ENCODE measurements at places on chromosomes 2 and 18.

GRCh38 chr2:223613017-223613950 lies 11.1 kb upstream of the SCG2 start:
- DNase-seq, result peak; percentile 90

DNA sequence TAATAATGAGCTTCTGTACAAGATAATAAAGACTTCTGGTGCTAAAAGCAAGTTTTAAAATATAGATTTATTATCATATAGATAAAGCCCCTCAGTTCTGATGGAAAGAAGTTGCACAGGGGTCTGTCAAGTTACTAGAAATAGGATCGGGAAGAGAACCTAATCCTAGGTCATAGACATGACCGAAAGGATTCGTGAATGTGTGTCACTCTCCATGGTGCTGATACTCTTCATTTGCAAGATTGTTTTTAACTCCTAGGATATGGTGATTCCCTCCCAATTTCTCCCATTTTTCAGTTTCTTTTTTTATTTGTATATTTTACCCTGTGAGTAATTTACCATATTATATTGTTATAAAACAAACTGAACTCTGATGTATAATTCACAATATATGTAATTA lies 58.9 kb upstream of the CTNNA2 start:
- no peak for DNase-seq

- DNase-seq, result no peak
Measured at GRCh38 chr2:98598781-98599428, 9.4 kb downstream of the COA5 start.

DNA sequence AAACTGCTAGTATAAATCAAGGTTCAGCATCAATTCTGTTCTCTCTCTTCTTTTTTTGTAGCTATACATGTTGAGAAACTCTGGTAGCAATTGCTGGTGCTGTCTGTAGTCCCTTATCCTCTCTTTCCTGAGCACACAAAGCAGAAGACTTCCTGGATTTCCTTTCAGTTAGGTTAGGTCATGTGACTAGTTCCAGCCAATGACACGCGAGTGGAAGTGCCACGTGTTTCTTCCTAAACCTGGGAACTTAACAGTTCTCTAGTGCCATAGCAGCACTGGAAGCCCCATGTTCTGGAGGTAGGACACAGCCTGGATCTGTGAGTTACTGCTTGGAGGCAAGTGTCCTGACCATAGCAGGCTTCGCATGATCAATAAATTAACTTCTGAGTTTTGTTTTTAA lies 125.9 kb downstream of the PLA2R1 start:
- DNase-seq, result no peak

- no peak for DNase-seq
Measured at GRCh38 chr2:72722492-72723070, 103.3 kb downstream of the EXOC6B start.

GRCh38 chr2:44573996-44574395 lies 212.2 kb downstream of the CAMKMT start:
- no peak for DNase-seq

DNA sequence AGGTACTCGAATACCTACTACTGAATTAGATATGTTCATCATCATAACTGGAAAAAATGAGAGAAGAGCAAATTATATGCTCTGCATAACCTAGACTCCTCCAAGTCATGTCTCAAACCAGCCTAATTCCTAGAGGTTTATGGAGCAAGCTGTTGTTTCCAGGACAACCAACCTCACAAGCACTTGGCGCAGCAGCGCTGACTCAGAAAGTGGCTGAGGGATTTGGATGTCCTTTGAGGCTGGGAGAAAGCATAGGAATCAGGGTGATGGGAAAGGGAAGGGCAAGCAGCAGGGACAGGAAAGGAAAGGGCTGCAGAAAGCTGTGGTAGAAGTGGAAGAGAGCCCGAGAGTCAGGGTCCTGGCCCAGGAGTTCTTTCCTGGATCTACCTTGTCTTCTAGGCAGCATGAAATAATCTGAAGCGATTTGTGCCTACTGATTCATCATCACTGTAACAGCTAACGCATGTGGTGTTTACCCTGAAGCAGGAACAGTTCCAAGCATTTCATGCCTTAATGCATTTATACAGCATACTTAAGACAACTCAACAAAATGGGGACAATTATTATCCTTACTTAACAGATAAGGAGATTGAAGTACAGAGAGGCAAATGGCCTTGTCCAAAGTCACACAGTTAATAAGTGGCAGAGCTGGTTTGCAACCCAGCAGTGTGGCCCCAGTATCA lies 3.7 kb downstream of the PLEK start:
- DNase-seq, result peak; percentile 54

- DNase-seq, result no peak
Measured at GRCh38 chr2:82317012-82317411, 2012.5 kb upstream of the LRRTM1 start.

GRCh38 chr2:216012830-216013079 lies 596 bp downstream of the MREG start:
- no peak for DNase-seq

GRCh38 chr2:152238016-152238415 lies 62.5 kb upstream of the STAM2 start:
- DNase-seq, result no peak

- DNase-seq, result no peak
Measured at GRCh38 chr2:231325826-231326225, 69.7 kb upstream of the B3GNT7 start.

DNA sequence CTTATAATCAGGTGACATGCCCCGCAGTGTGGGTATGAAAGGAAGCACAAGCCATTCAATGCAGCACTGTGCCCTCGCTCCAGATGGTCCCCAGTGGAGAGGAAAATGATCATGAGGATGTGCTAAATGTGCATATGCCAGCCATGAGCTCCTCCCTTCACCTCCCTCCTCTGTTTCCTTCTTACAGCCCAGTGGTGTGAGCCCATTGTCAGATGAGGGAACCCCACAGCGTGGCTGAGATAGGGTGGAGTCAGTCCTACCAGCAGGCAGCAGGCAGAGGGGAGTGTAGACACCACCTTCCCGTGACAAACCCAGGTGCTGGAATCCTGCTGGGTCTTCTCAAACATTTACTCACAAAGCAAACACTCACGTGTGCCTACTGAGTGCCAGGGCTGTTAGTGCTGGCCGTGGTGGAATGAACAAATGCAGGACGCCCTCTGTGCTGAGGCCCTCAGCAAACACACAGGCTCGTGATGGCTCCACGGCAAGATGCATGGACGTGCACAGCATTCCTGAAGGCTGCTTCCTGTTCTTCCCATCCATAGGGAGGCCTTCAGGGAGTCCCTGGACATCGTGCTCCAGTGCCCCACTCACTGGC lies 181.7 kb upstream of the TPO start:
- no peak for DNase-seq

- DNase-seq, result no peak
Measured at GRCh38 chr2:66683599-66683998, 248.7 kb downstream of the MEIS1 start.

DNA sequence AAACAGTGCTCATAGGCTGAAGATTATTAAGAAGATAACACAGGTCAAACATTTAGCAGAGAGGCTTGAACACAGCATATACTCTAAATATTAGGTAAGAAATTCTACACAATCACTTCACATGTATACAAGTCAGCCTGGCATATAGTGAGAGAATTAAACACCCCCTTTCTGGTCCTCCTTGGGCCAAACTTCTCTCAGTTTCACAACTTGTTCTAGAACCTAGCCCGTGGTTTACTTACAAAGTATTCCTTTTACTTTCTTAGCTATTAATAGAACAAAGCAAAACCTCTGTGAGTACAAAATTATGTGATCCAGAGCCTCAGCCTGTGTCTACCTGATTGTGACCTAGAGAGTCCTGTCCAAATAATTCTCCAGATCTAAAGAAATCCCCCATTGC lies 562.8 kb downstream of the TNS1 start:
- DNase-seq, result no peak

GRCh38 chr18:56565551-56566345 lies 72.6 kb downstream of the TXNL1 start:
- no peak for DNase-seq

- DNase-seq, result no peak
Measured at GRCh38 chr2:28750316-28751251, 1.0 kb upstream of the PPP1CB start.

- no peak for DNase-seq
Measured at GRCh38 chr2:112959109-112959812, 18.5 kb upstream of the IL36G start.

GRCh38 chr2:229794636-229795035 lies 80.3 kb upstream of the DNER start:
- DNase-seq, result no peak

DNA sequence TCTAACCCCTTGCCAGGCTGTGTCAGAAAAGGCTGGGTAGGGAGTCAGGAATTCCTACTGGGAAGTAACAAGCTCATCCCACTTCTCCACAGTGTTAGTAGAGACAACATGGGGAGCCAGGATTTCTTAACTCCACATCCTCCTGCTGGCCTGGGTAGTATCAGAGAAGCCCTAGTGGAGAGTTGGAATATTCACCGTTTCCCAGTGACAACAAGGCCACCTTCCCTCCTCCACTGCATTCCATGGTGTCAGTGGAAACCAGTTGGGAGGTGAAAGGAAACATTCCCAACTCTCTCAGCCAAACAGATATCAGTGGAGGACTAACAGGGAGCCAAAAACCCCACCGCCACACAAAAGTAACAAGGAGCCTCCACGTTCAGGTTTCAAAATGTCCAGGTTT lies 41.2 kb downstream of the SRD5A2 start:
- no peak for DNase-seq

DNA sequence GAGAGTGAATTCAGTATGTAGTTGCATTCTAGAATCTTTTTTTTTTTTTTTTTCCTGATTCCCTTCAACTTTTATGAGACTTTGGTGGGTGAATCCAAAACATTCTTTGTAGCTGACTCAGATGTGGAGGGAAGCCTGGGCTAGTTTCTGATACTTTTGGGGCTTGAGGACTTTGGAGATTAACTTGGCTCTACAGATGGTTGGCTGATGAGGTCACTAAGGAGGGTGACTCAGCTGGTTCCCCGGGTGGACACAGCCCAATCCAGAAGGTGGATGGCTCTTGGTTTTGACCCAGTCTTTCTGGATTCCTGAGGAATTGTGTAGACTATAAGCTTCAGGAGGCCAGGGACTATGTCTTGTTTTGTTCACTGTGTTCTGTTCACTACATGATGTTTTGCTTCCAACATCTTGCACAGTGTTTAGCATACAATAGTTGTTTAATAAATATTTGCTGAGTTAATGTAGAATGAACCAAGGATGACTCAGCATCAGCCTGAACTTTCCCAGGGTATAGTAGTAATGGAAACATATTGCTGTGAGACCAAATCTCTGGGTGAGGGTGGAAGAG lies 30.5 kb downstream of the LAMA3 start:
- DNase-seq, result peak; percentile 54

- no peak for DNase-seq
Measured at GRCh38 chr18:55658598-55658997, 70.6 kb upstream of the TCF4 start.

- no peak for DNase-seq
Measured at GRCh38 chr2:147543056-147543455, 301.8 kb upstream of the ACVR2A start.

- no peak for DNase-seq
Measured at GRCh38 chr2:144825331-144826020, 305.6 kb upstream of the ZEB2 start.

- DNase-seq, result no peak
Measured at GRCh38 chr2:152694161-152694661, 23.1 kb downstream of the PRPF40A start.

DNA sequence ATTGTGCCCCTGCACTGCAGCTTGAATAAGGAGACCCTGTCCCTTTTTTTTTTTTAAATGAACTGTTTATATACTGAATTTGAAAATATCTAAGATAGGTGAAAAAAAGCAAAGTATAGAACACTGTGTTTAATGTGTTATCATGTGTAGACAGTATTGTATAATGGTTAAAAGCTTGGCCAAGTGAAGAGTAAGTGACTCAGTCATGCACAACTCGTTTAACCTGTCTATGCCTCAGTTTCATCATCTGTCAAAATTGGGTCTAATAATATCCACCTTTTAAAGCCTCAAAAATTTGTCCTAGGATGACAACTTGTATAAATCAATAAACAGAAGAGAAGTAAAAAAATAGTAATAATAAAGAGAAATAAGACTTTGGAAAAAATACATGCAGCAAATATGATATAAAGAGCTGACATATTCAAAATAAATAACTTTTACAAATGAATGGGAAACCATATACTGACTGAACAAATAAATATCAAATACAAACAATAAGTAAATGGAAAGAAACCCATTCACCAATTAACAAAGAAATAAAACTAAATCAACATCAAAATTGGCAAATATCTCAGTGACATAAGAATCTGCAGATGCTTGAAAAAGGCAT lies 113.7 kb downstream of the C2orf74 start:
- DNase-seq, result no peak

DNA sequence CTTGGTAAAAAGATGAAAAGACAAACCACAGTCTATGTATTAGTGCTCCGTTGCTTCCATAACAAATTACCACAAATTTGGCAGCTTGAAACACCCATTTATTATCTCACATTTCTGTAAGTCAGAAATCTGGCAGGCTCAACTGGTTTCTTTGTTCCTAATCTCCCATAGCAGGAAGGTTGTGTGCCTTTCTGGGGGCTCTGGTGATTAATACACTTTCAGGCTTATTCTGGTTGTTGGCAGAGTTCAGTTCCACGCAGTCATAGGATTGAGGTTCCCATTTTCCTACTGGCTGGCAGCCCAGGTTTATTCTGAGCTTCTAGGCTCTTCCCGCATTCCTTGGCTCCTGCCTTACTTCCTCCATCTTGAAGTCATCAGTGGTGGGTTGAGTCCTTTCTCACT lies 189.3 kb downstream of the ANAPC1 start:
- no peak for DNase-seq

- DNase-seq, result no peak
Measured at GRCh38 chr2:211093743-211094303, 537.4 kb downstream of the CPS1 start.

DNA sequence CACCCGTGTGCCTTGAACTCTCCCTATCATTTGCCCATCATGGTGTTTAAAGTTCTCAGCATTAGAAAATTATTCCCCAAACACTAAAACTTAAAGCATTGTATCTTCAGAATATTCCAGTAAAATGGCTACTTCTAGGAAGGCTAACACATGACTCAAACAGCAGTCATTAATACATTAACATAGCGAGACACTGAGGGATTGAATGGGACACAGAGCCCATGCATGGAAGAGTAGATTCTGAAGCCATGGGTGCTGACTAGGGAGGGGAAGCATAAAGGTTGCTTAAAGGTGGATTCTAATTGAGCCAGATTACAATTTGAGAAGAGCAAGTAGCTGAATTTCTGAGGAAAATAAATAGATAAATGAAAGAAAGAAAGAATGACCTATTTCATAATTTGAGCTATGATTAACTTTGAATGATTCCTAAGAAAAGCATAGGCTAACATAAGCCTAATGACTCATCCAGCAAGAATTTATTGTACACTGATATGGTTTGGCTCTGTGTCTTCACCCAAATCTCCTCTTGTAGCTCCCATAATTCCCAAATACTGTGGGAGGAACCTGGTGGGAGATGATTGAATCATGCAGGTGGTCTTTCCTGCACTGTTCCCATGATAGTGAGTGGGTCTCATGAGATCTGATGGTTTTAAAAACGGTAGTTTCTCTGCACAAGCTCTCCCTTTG lies 79.8 kb upstream of the PIK3C3 start:
- DNase-seq, result no peak

- DNase-seq, result no peak
Measured at GRCh38 chr18:23596183-23596582, 9.9 kb upstream of the NPC1 start.

Data from H54 (cell line).